ENCODE measurements at places on chromosomes 1 and 21. TPM values are rescaled to one million over a fixed set of nuclear protein-coding genes. Genes with fewer than 3 reads are reported as not detected.

The FCRL2 gene
- not detected for total RNA-seq

GRCh38 chr1:171998711-171999110, 157.4 kb downstream of the DNM3 start:
- DNase-seq: no peak

The GPA33 gene
- total RNA-seq: 2.3 TPM

DNA sequence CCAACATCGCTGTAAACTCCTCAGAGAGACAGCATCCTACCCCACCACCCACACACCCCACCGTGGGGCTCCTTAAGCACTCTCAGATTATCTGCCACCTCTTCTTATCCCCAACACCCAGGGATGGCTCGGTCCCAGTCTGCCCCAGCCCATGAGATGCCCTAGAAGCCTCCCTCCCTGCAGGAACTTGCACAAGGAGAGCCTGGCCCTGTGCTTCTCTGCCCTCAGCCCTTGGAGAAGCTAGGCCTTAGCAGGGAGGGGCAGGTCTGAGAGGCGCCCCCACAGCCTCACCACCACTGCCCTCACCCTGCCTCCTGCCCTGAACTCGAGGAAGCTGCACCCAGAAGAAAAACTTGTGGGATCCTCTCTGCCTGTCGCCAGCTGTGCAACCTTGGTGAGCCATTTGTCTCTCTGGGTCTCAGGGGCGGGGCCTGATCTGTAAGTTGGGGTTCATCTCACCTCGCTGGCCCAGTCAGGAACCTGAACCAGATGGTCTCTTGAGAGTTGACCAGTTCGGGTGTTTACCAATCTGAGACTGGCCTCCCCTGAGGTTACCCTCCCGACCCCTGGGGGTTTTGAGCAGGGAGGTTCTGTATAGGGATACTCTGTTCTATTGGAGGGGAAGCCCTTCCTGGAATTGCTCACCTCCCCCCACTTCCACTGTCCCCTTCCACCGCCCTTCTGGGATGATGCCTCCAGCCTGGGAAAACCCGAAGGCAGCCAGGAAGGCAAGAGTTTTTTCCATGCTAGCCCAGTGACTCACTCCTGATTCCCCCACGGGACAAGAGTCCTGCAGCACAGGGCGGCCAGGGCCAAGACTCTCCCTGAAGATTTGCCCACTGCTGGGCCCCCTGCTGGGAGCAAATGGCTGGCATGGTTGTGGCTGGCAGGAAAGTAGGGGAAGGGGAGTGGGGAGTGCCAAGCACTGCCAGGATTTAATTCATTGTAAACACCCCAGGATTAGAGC, at the start of gene S100A3:
Gene S100A3 (minus strand): TSS at position 537 of the 967 bp plus-strand sequence. CDS start 773 bp downstream, outside the sequence.
- DNase-seq: no peak

- DNase-seq: no peak
Observed at GRCh38 chr1:201145132-201145531, 9.1 kb downstream of the TMEM9 start.

DNA sequence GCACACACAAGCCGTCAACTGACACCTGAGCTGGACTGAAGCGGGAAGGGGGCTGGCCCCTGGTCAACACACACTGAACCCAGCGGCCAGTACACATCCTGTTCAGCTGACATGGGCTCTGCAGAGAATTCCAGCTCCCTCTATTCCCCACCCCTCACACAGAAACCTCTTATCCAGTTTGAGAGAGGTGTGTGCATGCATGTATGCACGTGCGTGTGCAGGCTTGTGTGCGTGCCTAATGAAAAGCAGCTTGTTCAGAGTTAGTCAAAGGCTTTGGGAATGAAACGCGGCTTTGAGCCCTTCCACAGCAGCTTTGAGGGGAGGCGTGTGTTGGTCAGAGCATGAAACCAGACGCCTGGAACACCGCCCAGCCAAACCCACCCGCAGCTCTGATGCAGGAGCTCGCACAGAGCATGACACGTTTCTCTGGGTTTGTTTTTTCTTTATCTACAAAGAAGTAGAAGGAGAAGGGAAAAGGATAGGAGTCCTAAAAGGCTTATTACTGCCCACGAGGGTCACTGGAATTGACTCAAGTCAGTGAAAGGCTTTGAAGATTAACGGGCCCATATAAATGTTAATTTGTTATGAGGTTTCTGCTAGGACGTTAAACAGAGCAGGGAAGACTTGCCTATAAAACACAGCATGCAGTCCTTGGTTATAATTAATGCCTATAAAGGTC, 184.2 kb downstream of the ETS2 start:
- DNase-seq: no peak

GRCh38 chr1:231421971-231422797, at the start of gene EGLN1:
Gene EGLN1, minus strand, starts transcription at chr1:231422287. Its CDS starts 399 bp downstream, at chr1:231421888.
- DNase-seq: peak; percentile 81

- DNase-seq: no peak
Observed at GRCh38 chr1:115952547-115952946, 23.8 kb upstream of the SLC22A15 start.
